Upper lobe of left lung (tissue), 6 donors: ENCODE measurements at places on chromosomes 7 and 10.

DNA sequence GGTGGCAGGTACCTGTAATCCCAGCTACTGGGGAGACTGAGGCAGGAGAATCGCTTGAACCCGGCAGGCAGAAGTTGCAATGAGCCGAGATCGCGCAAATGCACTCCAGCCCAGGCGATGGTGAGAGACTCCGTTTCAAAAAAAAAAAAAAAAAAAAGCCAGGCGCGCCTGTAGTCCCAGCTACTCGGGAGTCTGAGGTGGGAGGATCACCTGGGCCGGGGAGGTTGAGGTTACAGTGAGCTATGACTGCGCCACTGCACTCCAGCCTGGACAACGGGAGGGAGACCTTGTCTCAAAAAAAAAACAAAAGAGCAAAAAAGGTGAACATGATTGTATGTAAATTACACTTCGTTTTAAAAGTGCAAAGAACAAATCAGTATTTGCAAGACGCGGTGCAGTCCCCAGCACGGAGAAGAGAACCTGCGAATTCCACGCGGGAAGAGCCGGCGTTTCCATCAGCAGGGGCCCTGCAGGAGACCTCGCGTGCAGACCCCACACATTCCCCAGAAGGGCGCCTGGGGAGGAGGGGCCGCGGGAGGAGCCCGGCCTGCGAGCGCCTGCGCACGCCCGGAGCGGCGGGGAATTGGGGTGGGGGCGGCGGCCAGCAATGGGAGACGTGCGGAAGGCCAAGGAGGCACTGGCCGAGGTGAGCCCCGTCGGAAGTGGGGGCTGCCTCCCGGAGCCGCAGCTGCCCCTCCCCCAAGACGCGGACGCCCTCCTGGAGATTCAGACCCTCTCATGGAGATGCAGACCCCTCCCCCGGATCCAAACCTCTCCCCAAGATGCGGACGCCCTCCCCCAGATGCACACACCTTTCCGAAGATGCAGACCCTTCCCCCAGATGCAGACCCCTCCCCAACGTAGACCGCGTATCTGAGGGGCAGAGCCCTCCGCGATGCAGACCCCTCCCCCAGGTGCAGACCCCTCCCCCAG lies 16.7 kb upstream of the SUN1 start:
- peak; percentile 37 for DNase-seq

DNA sequence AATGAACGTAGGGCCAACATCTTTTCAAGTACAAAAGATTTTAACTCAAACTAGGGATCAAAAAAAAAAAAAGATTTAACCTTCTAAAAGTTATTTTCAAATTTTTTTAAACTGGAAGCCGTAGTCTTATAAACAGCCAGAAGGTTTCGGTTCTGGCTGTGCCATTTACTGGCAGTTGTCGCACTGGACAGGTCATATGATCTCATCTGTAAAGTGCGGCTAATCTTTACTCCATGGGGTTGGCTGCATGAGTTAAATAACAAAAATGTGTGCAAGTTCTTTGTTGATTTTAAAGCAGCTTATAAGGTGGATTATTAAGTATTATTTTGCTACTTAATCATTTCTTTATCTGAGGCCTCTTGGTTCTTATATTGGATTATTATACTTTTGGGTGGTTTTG lies 36.6 kb downstream of the TRUB1 start:
- no peak for DNase-seq

- no peak for DNase-seq
Measured at GRCh38 chr7:1794888-1795542, 124.9 kb downstream of the ELFN1 start.

- no peak for DNase-seq
Measured at GRCh38 chr7:71705217-71705616, 573.3 kb downstream of the GALNT17 start.

DNA sequence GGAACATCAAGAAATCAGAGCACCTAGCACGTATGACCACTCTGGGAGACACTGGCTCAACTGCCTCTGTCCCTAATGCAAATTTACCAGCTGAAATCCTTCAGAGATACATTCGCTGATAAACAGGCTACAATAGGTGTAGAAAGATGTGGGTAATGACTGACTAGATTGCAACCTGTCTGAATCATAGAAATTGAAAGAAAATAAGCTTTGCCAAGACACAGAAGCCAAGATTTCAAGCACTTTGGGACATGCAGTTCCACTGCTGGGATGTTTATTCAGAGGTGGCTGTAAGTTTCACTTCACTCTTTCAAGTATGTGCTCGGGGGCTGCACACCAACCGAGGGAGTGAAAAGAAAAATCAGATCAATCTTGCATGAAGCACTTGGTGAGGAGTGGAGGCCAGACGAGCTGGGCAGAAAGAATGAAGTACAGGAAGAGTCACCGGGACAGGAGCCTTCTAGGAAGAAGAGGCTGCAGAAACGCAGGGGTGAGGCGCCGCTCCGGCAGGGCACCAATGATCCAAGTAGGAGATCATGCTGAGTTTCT lies 276.7 kb downstream of the PARD3 start:
- no peak for DNase-seq

DNA sequence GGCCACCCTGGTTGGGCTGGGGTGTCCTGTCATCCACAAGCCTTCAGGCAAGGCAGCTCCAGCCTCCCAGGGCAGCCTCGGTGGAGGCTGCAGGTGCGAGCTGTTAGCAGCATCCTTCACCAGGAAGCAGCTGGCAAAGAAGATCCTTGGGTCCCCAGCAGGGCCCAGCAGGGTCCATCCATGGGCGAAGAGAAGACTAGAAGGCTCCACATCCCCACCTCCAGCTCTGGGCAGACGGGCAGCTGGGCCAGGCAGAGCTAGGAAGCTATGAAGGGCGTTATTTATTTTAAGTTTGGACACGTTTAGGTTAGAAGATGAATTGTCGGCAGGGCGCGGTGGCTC lies 348.5 kb downstream of the TCERG1L start:
- no peak for DNase-seq

DNA sequence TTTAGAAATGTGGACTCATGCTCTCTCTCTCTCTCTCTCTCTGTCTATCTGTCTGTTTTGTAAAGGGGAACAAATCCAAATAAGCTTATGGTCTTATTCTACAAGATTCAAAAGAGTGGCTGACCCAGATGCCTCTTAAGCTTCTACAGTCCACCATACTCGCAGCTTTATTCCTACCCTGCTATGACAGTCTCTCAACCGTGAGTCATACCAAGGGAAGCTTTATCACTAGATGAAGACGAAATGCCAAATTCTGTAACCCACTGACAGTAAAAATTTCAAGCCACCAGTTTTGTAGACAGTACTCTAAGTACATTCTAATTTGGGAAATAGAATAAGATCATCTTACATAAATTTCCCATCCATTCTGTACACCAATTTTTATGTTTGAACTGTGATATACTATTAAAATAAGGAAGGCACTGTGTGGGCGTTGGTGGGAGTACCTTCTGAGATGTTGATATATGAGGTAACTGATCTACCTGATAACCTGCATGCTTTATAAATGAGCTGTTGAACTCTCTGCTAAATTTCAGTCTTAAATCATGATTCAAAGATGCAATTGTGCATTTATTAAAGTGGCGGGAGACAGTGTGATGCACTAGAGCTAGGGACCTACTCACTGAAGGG lies 153.2 kb downstream of the KLF6 start:
- DNase-seq, result no peak

DNA sequence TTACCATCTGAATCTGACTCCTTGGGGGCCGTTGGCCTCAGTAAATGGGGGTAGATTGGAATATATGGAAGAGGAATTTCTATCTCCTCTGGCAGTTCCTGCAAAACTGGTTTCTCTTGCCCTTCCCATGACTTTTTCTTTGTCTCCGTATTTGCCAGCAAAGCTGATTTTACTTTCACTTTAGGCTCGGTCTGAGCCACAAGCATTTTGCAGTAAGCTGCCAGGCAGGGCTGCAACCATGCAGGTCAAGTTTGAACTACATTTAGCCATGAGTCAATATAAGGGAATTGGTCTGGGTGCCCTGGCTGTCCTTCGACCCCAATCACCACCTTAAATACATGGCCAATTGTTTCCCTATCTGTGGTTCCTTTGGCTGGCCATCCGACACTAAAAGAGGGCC lies 104.3 kb downstream of the TRIM24 start:
- no peak for DNase-seq

GRCh38 chr7:130667593-130668257 lies 823 bp downstream of the COPG2 start:
- no peak for DNase-seq

DNA sequence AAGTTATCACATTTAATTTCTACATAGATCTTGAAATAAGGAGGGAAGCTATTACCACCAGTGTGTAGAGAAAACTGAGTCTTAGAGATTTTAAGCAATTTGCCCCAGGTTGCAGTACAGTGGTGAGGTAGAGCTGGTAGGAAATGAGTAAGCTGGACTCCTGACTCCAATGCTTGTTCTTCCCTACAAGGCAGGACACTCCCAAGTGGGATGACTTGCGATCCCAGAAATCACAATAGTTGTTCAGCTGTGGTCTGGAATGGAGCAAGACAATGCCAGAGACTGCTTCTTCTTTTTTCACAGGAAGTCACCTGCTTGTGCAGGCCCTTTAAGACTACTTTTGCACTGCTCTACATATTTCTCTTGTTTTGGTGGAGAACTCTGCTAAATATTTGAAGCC lies 327.2 kb upstream of the BMPER start:
- DNase-seq, result no peak

DNA sequence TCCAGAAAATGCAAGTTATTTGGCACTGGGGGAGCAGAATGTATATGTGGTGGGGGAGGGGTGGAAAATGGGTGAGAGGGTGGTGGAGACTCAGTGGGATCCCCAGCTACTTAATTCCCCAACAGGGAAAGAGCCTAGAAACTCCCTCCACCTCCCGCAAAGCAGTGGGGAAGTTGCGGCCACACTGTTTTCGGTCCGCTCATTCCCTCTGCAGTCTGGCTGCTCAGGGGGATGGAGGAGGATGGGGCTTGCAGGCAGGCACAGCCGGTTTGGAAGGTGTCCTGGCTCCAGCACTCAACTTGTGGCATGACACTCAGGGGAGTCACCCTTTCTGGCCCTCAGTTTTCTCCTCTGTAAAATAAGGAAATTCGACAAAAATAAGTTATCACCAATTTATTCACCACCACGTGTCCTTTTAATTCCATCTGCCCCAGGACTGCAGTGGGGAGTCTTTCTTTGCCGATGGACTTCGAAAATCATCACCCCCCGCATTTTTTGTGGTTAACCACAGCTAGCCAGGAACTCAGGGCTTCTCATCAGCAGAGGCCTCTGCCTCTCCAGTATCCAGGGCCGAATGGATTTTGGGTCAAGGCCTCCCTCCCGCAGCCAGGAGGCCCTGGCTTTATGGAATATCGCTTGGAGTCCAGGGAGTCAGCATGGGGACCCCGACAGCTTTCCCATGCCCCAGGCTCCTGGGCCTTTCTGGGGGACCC lies 1.6 kb upstream of the HTRA1 start:
- DNase-seq, result no peak

DNA sequence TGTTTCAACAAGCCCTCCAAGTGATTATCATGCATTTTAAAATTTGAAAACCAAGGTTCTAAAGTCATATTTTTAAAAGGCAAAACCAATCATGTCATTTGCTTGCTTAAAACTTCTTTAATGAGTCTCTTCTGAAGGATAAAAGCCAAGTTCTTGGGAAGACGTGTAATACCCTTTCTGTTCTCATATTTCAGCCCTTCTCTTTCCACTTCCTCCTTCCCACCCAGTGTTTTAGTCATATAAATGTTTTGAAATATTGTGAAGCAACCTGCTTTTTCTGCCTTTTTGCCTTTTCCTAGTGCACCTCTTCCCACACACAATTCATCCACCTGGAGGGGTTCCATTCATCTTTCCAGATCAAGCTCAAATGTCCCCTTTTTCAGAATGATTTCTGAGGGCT lies 211.1 kb upstream of the LRRTM3 start:
- DNase-seq, result no peak

DNA sequence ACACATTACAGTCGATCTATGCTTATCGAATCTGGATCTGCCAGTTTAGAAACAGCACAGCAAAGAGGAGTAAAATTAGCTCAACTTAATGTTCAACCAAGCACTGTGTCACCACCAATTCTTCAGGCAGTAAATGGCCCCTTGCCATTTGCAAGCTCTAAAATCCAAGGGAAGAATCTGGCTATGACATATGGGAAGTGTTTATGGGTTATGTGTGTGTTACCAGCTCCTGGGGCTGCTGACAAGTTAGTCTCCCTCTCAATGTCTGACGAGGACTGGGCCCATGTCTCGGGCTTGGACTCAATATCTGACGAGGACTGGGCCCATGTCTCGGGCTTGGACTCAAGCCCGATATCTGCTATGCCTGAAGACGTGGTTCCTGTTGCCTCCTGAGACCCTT lies 5.7 kb upstream of the ITIH2 start:
- no peak for DNase-seq

GRCh38 chr7:27389496-27389895 lies 146.9 kb downstream of the EVX1 start:
- no peak for DNase-seq

GRCh38 chr10:66604195-66604594 lies 321.6 kb upstream of the LRRTM3 start:
- no peak for DNase-seq

DNA sequence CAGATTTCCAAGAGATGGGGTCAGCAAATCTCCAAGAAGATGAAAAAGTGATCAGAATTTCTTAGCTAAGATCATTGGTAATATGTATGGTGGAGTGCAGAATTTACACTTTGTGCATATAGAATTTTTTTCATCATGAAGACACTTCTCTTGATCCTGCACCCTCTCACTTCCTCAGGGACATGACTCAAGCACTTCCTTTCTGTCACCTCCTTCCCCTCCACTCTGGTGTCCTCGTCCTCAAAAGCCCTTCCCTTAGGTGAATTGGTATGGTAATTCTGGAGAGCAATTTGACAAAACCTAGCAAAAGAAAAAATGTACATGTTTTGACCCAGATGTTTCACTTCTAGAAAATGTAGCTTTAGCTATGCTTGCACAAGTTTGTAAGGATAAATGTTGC lies 18.1 kb downstream of the CALN1 start:
- DNase-seq, result no peak

GRCh38 chr10:110273474-110273873 lies 31.2 kb downstream of the SMNDC1 start:
- no peak for DNase-seq

DNA sequence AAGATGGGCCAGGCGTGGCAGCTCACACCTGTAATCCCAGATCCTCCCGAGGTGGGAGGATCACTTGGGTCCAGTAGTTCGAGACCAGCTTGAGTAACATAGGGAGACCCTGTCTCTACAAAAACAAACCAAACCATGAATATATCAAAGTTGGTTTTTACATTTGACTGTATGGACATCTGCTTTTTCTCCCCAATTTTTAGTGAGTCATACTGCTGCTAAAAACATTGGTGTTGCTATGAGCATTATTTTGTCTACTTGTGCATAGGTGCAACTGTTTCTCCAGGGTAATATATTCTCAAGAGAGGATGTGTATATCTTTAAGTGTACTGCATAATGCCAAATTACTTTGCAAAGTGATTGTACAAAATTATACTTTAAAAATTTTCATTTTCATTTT lies 769 bp upstream of the TMEM248 start:
- no peak for DNase-seq
